Neural crest cell (in vitro differentiated cells): ENCODE measurements at places on chromosomes 6 and 20.
A peak's percentile ranks its signal among the peaks of the same experiment; 100 is the strongest.

DNA sequence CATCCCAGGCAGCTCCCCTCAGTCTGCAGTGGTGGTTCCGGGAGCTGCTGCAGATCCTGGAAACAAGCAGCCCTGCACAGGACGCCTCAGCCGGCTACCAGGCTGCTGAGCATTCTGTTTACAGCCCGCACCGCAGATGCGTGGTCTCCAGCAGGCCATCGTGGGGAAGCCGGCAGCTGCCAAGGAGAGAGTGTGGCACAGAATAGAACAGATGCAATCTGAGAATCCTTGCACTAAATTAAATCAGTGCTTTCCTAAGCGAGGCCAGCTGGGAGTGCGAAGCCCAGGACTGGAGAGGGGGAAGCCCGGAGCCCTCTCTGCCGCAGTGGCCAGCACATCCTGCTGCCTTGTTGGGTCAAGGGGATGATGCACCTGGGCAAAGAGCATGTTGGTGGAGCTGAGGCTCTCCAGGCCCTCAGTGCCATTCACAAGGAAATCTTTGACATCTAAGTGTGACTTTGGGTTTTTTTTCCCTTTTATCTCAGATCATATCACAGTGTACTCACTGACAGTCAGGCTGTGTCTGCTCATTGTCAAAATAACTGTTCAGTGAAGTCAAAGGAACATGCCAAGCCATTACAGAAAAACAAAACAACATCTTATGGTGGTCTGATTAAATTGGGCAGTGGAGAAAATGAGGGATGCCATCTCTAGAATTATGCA lies 118.1 kb downstream of the SYNDIG1 start:
- no peak overlapping the region for H3K4me3 ChIP-seq
- no peak for DNase-seq
- no peak overlapping the region for H3K27ac ChIP-seq
- peaks cover 2% of the 10 kb centered on the region for H3K27me3 ChIP-seq
- no peaks in the 10 kb centered on the region for H3K36me3 ChIP-seq
- H3K4me1 ChIP-seq: no peaks in the 10 kb centered on the region

DNA sequence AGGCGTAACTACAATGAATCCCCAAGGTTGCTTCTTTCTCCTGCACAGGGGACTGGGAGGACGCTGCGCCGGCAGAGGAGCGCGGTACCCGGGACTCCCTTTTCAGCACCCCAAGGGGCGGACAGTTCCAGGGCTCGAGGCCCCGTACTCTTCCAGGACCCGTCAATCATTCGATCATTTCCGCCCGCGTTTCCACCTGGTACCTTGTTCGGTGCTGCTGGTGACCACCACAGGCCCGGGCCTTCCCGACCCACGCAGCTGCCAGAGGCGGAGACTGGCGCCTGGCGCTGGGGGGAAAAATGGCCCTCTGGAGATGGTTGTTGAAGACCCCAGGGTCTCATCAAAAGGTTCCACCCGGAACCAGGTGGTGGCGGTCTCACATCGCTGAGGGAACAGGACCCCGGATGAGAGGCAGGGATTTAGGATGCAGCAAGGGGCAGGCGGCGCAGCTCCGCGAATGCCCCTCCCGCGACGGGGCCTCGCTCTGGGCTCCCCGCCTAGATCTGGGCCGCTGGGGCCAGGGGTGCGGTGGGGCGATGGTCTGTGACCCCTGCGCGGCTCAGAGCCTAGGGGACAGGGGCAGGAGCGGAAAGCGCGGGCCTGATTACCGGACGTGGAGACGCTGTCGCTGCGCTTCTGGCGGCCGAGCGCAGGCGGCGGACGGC lies 744 bp downstream of the VSX1 start:
- H3K4me3 ChIP-seq: no peak overlapping the region
- no peaks in the 10 kb centered on the region for H3K36me3 ChIP-seq
- peaks cover 96% of the 10 kb centered on the region for H3K27me3 ChIP-seq
- DNase-seq: peak; percentile 64

GRCh38 chr20:40956542-40957264 lies 71.9 kb upstream of the TOP1 start:
- no peaks in the 10 kb centered on the region for H3K36me3 ChIP-seq
- H3K4me3 ChIP-seq: no peak overlapping the region
- no peaks in the 10 kb centered on the region for H3K27me3 ChIP-seq
- H3K27ac ChIP-seq: no peak overlapping the region

DNA sequence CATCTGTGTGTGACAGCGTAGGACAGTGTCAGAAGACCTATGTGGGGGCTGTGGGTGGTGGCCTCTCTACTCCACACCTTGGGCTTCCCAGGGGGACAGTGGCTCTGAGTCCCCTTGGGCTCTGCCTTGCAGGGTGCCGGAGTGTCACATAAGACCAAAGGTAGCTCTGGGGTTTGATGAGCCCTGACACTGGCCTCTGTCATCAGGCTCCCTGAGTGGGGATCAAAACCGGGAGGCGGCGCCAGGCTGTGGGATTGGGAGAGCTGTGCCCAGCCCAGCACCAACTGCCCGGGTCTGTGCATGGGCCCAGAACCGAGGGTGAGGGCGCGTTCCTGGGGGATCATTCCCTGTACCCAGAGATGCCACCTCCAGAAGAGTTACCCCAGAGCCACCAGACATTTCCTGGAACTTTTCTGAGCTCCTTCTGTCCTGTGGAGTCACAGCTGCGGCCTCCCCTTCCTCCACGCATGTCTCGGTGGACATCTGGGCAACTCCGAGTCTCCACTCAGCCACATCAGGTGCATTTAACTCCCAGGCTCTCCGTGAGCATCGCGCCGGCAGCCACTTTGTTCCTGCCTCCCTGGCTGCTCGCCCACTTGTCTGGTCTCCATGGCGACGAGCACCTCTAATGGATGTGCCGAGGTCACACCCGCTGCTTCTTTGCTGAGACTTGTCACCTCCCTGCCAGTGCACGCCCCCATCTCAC lies 94.7 kb downstream of the TMEM242 start:
- no peak overlapping the region for H3K4me3 ChIP-seq
- peaks cover 8% of the 10 kb centered on the region for H3K4me1 ChIP-seq
- H3K27me3 ChIP-seq: peaks cover 33% of the 10 kb centered on the region
- peak overlapping the region; percentile 3 for H3K27ac ChIP-seq
- no peak for DNase-seq
- no peaks in the 10 kb centered on the region for H3K36me3 ChIP-seq

DNA sequence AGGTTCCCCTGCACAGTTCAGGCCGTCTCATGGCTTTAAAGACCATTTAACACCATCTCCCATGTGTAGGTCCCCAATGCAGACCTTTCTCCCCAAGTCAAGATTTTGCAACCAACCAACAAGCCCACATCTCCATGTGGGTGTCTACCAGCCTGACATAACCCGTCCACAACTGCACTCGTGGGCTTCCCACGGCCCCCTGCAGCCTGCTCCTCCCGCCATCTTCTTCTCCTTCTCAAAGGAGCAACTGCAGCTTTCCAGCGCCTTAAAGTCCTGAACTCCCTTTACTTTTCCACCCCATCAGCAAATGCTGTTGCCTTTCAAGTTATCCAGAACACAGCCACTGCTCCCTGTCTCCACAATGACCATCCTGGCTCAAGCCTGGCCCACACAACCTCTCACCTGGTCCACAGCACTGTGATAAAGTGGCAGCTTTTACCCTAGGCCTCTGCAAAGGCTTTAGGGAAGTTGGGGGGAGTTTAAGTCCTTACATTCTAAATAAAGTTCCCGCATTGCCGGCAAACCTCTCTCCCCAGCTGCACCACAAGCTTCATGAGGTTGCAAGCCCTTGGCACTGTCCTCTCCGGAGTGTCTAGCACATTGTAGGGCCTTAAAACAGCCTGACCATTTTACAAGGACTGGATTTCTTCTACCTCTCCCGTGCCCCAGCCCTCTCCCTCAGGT lies 140.5 kb downstream of the PREX1 start:
- H3K4me1 ChIP-seq: peaks cover 48% of the 10 kb centered on the region
- H3K4me3 ChIP-seq: no peak overlapping the region
- H3K36me3 ChIP-seq: peaks cover 30% of the 10 kb centered on the region
- H3K27me3 ChIP-seq: no peaks in the 10 kb centered on the region
